HEK293T (cell line): ENCODE measurements at places on chromosomes 11 and 22.
A peak's percentile ranks its signal among the peaks of the same experiment; 100 is the strongest.

- no peak for DNase-seq
These were observed 198.3 kb upstream of the PGR start for GRCh38 chr11:101327908-101328307.

DNA sequence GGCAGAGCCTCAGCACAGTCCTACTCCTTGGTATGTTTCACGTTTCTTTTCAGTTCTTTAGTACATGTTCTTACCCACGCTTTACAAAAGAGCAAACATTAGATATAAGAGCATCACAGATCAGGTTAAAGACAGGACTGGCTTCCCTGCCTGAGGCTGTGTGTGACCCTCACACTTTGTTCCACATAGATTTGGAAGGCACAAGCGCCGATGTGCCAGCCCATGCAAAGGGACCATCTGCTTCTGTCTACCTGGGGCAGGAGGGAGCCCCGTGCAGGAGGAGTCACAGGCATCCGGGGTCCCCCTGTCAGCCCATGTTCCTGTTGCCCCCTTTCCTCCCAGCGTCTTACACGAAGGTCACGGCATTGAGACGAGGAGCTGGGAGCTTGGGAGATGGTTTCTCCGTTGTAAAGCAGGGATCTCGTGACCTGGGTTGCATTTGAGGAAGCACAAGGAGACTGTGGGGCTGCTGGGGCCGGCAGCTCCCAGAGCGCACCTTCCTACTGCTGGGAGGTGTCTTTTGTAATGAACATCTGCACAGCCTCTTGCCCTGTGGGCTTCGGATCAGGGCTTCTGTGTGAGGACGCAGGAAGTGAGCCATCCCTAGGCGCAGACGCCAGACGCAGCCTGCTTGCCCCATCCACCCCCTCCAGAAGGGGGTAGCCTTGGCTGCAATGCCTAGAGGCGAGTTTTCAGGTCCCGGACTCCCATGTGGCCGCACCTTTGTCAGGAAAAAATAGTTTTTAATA, 72.6 kb downstream of the SCN3B start:
- no peak for DNase-seq

DNA sequence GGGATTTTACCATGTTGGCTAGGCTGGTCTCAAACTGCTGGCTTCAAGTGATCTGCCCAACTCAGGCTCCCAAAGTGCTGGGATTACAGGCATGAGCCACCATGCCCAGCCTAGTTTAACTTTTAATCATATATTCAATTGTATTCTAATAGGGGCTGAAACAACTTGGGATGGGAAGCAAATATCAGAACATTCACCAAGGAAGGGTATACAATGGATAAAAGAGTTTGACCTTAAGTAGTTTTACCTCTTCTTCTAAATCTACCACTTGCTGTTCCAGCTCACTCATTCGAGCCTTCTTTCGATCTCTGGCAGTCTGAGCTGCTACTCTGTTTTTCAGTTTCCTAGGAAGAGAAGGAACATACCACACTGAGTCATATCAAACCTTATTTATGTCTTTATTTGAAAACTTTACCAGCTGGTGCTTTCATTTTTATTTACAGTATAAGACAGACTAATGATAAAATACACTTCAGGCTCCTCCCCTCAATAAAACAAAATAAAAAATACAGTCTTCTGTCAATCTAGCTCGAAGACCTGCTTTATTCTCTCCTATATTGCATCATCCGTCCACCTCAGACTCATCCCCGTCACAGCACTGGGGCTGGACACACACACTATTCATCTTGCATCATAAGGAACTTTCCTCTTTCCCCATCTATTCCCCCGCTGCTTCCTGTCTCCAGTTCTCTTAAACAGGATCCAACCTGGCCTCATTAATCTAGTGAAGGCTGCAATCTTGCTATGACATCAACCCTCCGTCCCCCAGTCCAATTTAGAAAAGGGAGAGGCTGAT, 1.4 kb downstream of the XBP1 start:
- DNase-seq = peak; percentile 37

GRCh38 chr11:87639753-87640364, 535.4 kb downstream of the RAB38 start:
- no peak for DNase-seq

GRCh38 chr22:22823131-22823810, 64.3 kb upstream of the IGLL5 start:
- DNase-seq = no peak

DNA sequence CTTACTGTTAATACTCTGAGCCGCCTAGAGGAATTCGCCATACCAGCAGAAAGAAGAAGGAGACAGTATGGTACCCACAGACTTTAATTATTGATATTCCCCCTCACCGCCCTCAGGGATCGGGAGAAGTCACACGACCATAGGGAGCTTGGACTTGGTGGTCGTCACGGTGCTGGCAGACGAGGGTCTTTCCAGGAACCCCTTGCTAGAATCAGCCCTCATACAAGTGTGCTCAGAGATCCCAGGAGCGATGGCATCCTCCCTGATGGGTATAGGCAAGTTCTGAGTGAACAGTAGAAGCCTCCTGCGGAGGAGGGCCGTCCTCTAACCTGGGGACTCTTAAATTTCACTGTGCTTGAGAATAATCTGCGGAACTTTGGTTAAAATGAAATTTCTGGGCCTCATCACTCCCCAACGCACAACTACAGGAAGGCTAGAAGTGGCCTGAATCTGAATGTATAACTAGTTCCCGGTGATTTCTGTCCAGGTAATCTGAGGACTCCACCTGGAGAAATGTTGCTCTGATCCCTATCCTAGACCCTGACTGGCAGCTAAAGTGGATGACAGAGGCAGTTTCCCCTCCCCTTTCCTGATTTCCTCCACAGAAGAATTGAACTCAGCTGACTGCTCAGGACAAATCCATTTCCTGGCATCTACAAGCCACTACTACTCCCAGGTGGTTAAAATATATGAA, 4.5 kb downstream of the VSIG2 start:
- DNase-seq = no peak

- peak; percentile 80 for DNase-seq
These were observed 8.4 kb upstream of the CCKBR start for GRCh38 chr11:6251120-6251733.

GRCh38 chr11:74844072-74844471, 95.4 kb downstream of the RNF169 start:
- no peak for DNase-seq

DNA sequence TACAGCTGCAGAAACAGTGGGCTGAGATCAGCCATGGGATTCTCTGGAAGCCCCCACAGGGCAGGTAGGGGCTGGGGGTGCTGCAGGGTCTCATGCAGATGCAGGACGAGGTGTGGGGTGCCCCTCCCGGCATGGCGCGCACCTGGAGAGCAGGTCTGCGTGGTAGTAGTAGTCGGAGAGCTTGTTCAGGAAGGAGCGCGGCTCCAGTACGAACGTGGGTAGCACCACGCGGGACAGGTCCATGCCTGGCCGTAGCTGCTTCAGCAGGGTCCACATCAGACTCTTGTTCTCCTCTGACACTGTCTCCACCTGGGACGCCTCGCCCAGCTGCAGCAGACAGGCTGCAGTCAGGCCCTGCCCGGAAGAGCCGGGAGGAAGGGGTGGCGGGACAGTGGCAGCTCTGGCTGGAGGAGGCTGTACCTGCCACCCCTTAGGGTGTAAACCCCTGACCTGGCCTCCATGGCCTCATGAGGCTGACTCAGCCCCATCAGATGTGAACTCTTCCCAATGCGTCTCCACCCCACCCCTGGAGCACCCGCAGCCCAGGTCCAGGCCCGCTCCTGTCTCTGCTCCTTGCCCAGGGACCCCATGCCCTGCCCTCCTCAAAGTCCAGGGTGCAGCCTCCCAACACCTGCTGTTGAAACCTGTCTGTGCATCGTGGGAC, 47.0 kb upstream of the CARS1 start:
- no peak for DNase-seq

DNA sequence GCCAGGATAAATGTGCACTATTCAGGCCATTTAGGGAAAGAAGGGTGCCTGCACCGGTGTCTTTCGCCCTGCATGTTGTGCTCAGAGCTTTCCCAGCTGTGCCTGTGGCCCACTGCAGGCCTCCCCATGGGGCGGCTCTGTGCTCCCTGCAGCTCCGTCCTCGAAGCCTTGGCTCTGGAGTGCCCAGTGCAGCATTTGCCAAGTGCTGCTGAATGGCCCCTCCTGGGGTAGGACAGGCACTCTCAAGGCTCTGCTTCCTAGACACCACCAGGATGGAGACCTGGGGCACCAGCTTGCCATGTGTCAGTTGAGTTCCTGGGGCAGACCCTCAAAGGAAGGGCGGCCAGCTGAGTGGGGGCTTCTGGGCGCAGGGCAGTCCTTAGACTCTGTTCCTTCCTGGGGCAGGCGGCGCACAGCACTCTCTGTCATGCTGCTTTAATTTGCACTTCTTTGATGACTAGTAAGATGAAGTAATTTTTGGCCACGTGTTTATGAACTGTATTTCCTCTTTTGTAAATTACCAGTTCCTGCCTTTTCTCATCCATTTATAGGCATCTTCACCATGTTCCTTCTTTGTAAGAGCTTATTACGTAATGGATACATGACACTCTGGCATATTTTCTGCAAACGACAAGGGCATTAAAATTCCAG, 32.1 kb upstream of the GNB1L start:
- no peak for DNase-seq

GRCh38 chr11:28924004-28924403, 815.8 kb downstream of the METTL15 start:
- no peak for DNase-seq

DNA sequence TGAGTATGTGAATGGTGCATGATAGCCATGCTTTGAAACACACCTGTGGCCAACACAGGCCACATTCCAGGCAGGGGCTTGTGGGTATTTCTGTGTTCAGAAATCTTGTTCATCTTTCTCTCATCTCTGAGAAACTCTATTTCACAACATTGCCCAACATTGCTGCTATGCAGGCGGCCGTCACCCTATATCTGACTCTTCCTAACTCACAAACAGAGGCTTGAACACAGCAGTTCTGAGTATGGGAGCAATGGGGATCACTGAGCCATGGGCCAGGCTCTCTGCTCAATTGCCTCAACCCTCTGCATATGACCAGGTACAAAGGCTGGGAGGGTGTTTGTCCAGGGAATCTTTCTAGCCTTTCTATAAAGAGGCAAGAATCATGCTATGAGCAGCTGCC, 259.9 kb downstream of the BUD13 start:
- DNase-seq = no peak

GRCh38 chr11:32820497-32820896, 9.2 kb upstream of the PRRG4 start:
- DNase-seq = no peak

- no peak for DNase-seq
These were observed 161.0 kb downstream of the FCHSD2 start for GRCh38 chr11:72981080-72981479.

DNA sequence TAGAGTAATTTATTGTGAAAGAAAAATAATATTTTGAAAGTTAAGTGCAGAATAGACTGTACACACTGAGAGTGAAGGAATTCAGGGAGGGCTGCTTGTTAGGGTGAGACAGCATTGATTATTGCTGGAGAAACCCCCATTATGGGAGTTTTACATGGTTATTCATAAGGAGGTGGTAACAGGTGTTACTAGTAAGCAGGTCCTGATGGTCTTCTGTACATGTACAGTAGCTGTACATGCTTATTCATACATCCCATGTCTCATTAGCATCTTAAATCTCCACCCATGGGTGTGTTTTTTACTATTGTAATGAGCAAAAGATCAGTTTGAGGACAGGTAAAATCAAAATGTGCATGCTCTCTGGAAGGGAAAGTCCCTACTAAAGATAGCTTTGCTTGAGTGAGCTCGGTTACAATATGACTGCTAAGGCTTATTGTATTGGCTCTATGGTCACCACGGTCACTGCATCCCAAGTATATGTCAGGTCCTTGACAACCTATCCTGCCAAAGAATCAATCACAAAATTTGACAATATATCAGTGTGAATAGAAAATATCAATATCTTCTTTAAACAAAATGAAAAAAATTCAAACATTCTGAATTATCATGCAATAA, 6.2 kb downstream of the KDM4F start:
- no peak for DNase-seq

DNA sequence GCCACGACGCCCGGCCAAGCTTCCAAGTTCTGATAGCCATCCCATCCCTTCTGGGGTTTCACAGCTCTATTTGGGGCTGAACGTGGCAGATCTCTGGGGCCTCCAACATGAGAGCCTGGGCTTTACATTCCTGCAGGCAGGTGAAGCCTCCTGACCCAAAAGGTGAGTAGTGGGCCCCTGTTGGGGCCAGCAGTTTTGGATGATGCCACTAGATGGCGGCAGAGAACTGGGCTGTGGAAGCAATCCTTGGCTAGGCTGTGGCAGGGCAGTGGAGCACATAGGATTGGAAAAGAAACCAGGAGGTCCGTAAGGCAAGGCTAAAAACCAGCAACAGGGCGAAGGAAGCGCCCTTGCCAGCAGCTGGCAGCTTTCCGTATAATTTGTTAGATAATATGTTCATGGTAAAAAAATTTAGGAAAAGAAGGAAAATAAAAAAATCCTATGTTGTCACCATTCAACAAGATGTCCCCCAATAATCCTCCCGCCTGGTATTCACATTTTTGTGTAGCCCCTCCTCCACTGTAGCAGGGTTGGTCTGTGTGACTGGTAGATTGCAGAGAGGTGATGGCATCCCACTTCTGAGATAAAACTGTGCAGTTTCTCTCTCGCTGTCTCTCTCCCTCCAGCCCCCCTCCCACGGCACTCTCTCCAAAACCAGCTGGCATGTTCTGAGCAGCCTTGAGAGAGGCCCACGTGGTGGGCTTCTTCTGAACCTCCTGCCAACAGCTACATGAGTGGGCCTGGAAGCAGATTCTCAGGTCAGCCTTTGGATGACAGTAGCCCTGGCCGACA, 43.6 kb upstream of the OR4B1 start:
- DNase-seq = peak; percentile 84

GRCh38 chr11:134126217-134126822, 57.4 kb downstream of the JAM3 start:
- DNase-seq = no peak

GRCh38 chr11:75345455-75346160, 5.9 kb downstream of the ARRB1 start:
- DNase-seq = no peak

- DNase-seq = no peak
These were observed 44.3 kb downstream of the EIF3F start for GRCh38 chr11:8031248-8032115.

DNA sequence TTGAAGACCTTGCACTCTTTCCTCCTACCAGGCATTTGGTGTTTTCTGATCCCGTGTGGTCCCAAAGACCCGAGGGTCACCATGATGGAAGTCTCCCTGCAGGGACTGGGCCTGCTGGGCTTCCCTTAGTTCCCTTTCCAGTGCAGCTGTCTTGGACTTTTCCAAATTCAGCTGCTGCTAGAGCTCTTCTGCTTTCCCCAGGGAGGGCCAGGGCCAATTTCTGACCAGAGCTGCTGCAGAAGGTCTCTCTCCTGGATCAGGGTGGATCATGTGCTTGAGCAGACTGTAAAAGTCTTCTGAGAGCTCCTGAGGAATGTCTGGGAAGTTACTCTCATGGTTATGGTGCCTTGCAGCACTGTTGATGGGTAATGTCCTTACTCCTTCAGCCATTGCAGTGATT, 23.2 kb downstream of the LDLRAD3 start:
- no peak for DNase-seq
